ENCODE measurements at places on chromosomes 4 and X.

DNA sequence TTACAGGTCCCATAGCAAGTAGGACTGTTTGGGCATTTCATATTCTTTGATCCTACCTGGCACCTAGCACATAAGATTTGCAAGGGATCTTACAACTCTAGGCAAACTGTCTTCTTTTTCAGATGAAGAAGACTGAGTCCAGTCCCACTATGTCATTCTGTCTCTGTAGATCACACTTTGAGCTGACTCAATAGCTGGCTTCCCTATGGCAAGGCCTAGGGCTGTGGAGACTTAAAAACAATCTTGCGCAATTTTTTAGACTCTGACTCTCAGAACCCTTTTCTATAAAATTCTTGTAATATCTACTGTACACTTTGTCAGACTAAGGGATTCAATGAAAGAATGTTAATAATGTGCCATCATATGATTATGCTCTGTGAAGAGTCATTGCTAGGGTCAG is 26.7 kb downstream of the OTC start:
- DNase-seq, result no peak

DNA sequence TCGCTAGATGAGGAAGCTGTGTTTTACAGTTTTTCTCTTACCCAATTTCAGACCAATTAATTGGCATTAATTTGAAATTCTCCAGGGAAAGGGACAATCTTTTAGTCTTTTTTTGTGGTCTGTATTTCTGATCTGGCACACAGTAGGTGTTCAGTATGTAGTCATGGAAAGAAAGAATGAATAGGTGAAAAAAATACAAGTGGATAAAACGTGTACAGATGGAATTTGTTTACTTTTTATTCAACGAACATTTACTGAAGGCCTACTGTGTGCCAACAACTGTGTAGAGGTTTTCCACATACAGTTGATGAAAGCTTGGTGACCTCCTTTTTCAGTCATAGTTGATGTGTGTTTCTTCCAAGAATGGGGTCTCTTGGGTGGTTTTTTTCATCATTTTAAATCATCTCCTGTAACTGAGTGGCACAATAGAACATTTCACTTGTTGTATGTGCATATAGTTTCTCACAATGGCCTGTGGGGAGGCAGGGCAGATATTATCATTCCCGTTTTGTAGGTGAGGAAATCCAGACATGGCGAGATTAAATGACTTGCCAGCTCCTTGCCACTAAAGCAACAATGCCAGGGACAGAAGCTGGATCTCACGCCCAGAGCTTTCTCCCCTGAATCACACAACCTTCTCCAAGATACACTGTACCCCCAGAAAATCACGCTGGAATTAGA is 102.4 kb downstream of the CEP135 start:
- no peak for DNase-seq

DNA sequence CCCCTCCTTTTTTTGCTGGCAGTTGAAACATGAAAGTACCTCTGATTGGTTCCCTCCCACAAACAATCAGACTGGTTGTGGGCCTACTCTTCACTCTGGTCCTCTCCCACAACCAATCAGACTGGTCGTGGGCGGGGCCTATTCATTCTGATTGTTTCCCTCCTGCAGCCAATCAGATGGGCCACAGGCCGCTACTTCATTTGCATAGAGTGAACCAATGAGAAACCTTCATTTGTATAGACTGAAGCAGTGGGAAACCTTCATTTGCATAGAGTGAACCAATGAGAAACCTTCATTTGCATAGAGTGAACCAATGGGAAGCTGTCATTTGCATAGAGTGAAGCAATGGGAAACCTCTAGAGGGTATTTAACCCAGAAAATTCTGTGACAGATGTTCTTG is 55.2 kb downstream of the TRMT44 start:
- DNase-seq, result no peak

GRCh38 chr4:2243681-2244380 is 1.9 kb upstream of the HAUS3 start:
- DNase-seq, result no peak

GRCh38 chrX:87376896-87377295 is 140.7 kb upstream of the KLHL4 start:
- no peak for DNase-seq

DNA sequence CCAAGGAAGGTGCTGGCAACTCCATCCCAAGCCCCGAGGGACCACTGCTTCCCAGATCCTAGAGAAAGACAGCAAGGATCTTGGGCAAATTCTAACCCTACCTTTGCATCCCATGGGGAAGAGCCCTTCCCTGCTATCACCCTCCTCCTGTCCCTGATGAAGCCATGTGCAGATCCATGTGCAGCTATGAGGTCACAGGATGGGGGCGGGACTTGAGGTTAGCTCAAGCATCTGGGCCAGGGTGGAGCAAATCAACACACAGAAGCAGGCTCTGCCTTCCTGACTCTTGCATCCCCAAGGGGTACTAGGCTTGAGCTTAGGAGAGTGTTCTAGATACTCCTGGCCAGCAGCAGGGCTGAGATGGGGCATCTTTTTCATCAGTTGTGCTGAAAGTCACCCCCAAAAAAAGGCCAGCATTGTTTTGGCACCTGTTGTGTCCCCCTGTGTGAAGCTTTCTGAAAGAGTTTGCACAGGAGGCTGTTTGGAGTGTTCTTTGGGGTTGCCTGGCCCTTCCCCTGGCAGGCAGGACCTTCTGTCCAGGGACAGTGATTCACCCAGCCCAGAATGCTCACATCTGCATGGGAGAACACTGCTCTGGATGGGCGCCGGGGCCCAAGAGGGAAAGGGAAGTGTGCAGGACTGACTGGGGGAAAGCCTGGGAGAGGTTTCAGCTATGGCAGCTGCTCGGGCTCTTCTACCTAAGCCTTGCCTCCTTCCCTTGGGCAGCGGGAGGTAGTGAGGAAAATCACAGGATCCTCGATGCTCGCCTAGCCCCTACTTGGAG is 50.8 kb downstream of the PRPS1 start:
- no peak for DNase-seq

DNA sequence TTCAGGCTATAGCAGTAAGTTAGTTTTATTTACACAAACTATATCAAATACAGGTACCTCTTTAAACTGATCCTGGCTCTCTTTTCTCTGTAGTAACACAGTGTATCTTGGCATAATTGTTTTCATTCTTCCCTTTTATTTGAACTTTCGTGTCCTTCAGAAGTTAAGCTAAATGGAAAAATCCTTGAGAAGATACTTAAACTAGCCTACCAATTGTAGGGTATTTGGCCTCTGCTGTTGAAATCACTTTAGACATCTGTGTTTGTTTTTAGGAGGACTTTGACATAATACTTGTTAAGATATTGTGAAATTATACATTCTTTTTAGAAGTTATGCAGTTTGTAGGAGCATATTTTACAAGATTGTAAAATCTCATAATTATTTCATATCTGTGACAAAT is 90.3 kb upstream of the GK2 start:
- no peak for DNase-seq

DNA sequence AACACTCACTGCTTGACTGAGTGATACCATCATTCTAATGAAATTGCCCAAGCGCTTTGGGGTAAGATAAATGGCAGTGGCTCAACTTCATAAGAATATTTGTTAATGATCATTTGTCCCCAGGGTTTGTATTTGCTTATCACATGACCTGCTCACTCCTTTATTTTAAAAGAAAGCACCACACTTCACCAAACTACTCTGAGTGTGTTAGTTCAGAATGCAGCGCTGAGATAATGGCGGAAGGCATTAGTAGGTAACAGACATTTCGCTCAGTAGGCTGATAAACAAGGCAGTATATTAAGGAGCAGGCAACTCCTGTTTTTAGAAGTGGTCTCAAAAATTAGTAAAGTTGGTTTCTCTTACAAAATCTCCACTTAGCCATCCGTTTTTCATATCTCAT is 1.6 kb downstream of the SNX25 start:
- DNase-seq, result no peak

DNA sequence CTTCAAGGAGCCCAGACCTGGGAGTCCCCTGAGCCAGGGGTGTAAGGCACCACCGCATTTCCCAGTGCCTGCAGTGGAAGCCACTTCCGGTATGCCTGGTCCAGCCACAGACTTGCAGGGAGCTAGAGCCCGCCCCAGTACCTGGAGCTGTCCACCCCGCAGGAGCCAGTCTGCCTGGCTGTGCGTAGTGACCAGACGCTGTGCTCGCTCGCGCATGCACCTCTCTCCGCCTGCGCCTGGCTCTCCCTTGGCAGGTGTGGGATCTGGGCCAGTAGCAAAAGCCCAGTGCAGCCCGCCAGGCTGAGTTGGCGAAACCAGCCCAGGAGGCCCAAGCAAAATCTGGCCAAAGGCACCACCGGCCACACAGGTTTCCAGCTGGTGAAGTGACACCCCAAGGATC is 973.7 kb upstream of the AGA start:
- no peak for DNase-seq

DNA sequence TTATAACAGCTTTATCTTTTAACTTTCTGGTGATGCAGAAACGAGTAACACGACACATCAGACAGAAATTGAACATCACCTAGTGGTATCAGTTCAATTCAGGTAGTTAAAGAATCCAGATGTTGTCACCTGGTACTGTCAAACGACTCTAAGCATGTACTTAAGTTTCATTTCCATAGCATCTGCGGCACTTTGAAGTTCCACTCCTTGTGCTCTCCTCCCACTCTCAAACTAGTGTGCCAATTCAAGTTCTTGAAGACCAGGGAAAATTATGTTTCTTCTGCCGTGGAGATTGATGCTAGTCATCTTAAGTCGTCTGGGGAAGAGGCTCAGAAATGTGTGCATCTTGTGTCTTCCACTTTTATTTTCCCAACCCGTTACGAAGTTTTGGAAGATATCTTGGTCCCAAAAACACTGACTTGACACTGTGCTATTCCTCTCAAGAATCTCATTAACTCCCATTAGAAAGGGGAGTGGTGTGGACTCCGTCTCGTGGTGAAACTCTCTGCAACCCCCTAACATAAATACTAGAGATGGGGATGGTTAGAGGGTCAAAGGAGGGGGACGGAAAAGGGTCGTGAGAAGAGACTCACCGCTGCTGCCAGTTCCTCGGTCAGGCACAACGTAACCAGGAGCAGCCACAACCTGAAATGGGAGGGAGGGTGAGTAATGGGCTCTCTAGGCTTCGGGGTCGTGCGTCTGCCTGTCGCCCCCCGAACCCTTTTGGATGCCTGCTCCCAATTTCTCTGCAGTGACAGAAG is 693 bp downstream of the COL4A6 start:
- no peak for DNase-seq

DNA sequence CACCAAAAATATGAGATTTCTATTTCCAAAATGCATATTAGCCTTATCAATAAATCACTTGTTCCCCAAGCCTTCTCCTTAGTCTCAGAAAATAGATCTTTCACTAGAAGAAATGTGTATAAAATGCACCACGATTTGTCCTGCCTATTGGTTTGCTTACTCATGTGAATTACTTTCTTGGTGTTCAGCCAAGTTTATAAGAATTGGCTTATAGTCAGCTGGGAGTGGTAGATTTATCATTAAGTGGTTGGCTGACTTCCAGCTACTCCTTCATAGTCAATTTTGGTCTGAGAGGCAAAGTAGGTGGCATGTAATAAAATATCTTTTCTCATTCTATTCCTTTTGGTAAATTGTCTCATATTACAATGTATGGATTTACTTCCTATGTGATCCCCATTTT is 1.3 kb downstream of the SULT1E1 start:
- DNase-seq, result peak; percentile 5

DNA sequence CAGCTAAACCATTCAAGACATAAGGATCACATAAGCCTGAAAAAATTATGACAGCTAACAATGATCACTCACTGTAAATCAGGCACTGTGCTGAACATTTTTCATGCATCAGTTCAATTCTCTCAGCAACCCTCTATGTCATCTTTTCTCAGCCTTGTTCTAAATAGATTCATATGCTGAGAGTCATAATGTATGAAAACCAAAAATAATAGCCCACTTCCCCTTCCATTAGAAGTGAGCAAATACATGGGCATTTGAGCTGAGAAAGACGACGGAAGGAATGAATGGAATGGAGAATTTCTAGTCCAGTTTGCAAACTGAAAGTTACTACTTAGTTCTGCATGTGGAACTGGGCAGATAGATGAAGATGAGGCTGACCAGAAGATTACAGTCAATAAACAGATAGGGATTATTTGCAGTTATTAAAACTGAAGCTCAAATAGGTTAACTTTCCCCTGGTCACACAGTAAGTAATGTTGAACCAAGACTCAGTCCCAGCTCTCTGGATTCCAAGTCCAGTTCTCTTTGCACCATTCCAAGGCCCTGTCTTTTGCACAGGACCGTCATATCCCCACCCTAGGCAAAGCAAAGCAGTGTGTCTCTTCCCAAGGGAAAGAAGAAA is 1.6 kb upstream of the SH3RF1 start:
- DNase-seq, result no peak

GRCh38 chr4:174135936-174136406 is 147.5 kb downstream of the FBXO8 start:
- no peak for DNase-seq

- no peak for DNase-seq
Measured at GRCh38 chrX:46757593-46757992, 1.3 kb downstream of the SLC9A7 start.

DNA sequence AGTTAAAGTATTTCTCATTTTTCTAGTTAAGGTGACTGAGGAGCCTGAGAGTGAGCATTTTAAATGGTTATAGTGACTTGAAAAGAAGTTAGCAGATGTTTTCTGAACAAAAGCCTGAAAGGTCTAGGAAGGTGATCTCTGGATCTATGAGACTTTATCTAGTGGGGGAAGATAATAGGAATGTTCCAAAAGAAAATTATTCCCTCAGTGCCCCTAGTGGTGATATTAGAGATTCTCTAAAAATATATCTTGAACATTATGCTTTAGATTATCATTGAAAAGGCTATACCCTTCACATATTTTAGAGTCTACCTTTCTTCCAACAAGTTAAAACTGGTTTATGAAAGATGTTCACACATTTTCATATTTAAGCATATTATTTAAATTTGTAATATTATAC is 69.0 kb upstream of the SPANXN1 start:
- no peak for DNase-seq

GRCh38 chr4:188975271-188975670 is 836.0 kb downstream of the TRIML1 start:
- DNase-seq, result no peak

- no peak for DNase-seq
Measured at GRCh38 chr4:95249426-95250021, 299.2 kb downstream of the UNC5C start.

GRCh38 chr4:177448850-177449249 is 6.6 kb upstream of the AGA start:
- no peak for DNase-seq

DNA sequence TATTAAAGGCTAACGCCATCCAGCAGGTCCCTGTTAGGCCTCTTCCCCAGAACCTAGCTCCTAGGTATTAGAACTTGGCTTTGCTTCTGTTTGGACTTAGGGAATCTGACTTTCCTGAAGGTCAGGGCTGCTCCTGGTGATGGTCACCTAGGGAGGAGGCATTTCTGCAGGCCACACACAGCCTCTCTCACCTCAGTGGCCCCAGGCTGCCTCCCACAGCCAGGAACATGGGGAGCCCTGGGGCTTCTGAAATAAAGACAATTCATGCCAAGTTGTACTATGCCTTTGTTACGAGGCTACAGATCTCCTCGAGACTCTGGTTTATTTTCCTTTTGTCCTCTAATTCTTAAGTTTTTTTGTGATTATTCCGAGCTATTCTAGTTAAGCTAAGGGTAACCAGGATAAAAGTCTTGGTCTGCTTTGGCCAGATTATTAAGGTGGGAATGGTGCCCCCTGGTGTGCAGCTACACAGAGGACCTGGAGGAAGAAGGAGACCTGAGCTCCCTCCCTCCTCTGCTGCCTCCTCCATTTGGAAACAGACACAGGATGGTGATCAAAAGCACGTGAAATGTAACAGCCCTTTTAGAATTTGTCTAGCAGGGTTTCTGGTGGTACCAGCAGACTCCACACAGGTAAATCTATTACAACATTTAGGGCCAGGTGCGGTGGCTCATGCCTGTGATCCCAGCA is 131.0 kb downstream of the DCLK2 start:
- no peak for DNase-seq

All from NCI-H1436 treated with DMSO at 0.1 percent for 48 hours (cell line).